ENCODE measurements at places on chromosomes 1 and 21.

DNA sequence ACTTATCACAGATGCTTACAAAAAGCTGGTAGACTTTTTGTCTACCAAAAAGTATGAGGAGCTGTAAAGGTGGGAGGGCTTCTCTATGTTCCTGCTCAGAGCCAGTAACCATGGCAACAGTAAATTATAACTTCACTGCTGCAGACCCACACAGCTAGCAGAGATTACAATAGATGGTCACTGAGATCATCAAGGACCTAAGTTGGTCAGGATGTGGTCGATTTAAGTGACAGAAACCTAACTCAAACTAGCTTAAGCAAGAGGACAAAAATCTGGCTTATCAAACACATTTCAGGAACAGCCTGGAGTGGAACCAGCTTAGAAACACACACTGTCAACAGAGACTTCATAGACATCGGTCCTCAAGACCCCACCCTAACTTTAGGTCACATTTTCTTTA lies 113.4 kb upstream of the ATP1A1 start:
- DNase-seq = no peak

DNA sequence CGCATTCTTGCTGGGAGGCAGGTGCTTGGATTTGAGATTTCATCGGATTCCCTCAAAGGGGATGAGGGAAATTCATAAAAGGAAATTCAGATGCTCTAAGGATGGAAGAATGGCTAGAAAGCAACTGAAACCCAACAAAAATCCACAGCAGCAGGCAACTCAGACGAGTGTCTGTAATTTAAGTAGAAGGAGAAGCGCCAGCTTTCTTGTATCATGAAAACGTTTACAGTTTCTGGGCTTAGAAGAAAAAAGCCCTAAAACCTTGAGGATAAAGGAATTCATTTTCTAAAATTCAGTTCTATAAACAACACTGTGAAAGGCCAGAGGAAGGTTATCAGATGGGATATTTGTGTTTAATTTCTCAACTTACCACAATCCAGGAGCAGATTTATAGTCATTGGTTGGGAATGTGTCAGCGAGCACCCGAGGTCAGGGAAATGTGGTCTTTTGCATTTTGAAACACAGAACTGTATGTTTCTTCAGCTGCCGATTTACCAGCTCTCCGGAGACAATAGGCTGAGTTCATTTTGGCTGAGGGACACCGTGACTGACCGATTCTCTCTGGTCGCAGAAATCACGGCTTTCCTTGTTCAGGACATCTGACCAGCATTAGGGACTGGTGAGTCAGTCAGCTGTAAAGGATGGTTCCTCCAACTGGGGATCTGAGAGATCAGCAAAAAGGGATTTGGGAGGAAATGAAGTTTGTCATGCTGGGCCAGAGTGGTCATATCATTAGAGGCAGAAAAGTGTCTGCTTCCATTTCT lies 111.6 kb upstream of the ERRFI1 start:
- no peak for DNase-seq

GRCh38 chr1:65068202-65069010 lies 79.6 kb upstream of the AK4 start:
- no peak for DNase-seq

DNA sequence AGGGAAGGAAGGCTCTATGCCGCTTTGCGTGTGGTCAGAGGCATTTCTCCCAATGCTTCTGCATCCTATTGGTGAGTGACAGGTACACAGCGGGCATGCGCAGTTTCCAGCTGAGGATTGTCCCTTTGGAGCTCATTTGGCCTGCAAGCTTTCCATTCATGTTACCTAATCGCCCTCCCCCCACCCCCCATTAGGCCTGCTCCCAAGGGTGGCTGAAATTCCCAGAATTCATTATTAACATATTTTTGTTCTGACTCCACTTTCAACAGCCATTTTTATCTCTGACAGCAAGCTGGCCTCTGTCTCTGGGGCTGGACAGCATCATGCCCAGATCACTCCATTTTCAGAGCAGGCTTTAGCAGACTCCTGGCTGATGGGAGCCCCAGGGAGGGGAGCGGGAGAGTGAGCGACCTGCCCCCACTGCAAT lies 25.6 kb downstream of the MIS18A start:
- no peak for DNase-seq

DNA sequence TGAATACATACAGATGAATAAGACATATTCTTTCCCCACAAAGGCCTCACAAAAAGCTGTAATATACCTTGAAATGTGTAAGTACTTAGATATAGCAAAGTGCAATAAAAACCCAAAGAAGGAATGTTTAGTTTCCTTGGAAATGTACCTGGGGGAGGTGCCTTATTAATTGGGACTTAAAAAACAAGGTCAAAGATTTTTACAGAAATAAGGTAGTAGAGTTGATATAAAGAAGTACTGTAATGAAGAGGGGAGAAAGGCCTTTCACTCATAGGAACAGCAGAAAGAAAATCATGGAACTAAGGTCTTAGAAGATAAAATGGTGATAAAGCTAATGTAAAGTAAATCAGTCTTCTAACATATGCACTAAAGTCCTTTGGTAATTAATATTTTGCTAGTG lies 153.9 kb upstream of the B3GALT2 start:
- DNase-seq = no peak

DNA sequence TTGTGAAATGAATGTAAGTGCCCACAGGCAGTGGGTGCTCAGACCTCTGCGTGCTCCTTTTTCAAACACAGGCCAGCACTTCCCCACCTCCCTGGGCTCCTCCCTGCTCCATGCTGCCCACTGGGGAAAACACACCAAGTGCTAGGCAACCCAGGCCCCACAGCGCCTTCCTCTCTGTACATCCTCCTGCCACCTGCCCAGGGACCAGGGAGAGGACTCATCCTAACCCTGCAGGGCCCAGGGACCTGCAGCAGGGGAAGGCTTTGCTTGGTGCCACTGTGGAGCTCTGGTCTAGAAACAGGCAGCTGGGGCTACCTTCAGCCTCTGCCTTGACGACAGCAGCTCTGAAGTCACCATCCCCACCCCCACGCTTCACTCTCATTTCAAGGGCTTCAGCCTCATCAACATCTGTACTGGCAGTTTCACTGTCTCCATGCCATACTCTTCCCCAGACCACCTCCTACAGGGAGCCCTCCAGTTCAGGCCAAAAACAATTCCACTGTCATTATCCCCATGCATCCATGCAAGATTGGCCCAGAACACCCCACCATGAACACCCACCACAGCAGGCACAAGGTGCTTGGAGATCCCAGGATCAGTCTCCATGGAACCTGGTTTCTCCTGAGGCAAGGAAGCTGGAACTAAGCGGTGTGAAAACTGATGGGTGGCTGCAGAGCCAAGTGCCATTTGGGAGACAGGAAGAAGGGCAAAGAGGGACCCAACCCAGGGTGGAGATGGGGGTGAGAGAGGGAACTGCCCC lies 1.1 kb downstream of the IGSF8 start:
- no peak for DNase-seq

- no peak for DNase-seq
Observed at GRCh38 chr1:1284221-1285101, 4.2 kb downstream of the SCNN1D start.

- DNase-seq = no peak
Observed at GRCh38 chr1:192766009-192766625, 42.7 kb upstream of the RGS2 start.

DNA sequence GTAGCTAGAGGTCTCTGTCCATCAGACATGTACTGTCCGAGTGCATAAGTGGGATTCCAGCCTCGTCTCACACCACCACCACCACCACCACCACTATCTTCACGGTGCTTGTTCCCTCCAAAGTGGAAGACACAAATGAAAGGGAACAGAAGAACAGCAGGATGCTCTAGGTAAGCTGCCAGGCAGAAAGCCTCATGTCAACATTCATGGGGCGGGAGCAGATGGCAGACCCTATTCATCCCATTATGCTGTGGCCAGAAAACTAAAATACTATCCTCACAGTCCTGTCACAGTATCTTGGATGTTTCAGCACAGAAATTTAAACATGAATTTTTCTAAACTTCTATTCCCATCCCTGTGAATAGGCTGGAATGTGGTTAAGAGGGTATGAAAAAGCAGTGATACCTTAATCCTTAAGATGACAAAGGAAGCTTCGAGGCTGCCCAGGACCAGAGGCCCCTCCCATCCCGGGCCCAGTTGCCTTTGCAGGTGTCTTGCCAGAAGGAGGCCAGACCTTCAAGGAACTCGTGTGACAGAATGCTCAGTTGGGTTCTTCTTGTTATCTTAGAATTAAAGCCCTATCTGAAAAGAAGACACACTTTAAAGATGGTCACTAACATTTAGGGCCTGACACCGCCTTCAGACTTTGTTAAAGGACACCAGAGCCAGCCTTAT lies 24.7 kb downstream of the APCS start:
- DNase-seq = no peak

DNA sequence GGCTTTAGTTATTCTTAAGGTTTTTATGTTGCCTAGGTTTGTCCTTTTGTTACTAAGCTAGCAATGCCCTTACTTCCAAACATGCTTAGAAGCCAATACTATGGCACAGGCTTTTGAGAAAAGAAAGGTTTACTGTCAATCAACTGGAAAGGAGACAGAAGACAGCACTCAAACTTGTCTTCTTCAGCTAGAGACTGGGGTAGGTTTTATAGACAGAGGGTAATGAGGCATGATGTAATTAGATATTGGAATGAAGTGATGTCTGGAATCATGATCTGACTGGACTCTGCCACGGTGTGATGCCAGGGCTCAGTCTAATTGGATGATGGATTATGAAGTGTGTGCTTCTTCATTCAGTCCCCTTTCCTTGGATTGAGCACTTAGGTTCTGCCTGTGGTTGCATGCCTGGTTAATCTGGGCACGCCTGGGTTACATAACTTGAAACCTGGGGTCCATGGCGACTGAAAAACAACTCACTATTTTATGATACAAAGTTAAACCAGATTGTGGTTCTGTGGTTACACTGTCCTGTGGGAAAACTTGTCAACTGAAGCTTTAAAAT lies 625.8 kb downstream of the BRINP3 start:
- DNase-seq = peak; percentile 10

Data from HEK293T (cell line).